ENCODE measurements at places on chromosomes 16 and 17.

DNA sequence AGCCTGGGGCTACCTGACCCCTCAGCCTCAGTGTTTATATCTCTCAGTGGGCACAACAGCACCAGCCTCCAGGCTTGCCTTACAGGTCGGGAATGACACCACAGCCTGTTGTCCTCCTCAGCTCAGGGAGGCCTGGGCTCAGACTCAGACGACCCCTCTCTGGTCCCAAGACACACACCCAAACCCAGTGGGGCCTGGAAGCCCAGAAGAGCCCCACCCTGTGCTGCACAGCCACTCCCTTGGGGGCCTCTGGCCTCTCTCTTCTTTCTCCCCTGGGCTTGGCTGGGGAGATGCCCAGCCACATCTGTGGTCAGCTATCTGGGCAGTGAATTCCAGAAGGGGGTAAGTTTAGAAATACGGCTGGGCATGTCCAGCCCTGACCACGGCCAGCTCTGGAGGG, 2.4 kb downstream of the NATD1 start:
- no peak for DNase-seq

- no peak for DNase-seq
These were observed 48.6 kb downstream of the FTO start for GRCh38 chr16:53752560-53752959.

- DNase-seq, result no peak
These were observed 235.1 kb downstream of the CEP112 start for GRCh38 chr17:65956814-65957213.

GRCh38 chr17:27354051-27354490, 60.2 kb downstream of the WSB1 start:
- no peak for DNase-seq

DNA sequence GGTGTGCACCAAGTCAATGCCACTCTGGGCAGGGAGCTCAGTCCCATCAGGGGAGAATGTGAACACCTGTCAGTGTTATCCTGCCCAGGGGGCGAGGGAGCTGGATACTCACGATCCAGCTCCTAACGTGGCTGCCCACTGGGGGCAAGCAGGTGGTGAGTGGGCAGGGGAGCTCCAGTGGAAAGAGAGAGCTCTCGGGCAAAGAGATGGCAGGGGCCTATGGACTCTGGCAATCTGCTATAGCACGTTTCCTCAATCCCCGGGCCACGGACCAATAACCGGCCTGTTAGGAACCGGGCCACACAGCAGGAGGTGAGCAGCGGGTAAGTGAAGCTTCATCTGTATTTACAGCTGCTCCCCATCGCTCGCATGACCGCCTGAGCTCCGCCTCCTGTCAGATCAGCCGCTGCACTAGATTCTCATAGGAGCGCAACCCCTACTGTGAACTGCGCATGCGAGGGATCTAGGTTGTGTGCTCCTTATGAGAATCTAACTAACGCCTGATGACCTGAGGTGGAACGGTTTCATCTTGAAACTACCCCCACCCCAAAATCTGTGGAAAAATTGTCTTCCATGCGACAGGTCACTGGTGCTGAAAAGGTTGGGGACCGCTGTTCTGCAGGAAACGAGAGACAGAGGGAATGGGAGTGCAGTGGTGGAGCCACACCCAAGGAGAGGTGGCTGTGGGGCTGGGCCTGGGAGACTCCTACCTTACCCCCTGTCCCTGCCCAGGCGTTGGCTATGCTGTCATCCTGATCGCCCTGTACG, 15.6 kb downstream of the SLC6A2 start:
- DNase-seq, result no peak

GRCh38 chr17:49362723-49363117, 670 bp upstream of the ZNF652 start:
- no peak for DNase-seq

DNA sequence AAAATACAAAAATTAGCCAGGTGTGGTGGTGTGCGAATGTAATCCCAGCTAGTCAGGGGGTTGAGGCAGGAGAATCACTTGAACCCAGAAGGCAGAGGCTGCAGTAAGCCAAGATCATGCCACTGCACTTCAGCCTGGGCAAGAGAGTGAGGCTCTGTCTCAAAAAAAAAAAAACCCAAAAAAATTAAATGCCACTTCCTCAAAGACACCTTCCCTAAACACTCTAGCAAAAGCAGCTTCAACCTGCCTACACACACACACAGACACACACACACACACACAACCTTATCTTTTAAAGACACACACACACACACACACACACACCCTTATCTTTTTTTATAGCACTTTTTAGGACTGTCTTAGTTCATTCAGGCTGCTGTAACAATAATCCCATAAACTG, 201.7 kb upstream of the PSMD7 start:
- DNase-seq, result no peak

DNA sequence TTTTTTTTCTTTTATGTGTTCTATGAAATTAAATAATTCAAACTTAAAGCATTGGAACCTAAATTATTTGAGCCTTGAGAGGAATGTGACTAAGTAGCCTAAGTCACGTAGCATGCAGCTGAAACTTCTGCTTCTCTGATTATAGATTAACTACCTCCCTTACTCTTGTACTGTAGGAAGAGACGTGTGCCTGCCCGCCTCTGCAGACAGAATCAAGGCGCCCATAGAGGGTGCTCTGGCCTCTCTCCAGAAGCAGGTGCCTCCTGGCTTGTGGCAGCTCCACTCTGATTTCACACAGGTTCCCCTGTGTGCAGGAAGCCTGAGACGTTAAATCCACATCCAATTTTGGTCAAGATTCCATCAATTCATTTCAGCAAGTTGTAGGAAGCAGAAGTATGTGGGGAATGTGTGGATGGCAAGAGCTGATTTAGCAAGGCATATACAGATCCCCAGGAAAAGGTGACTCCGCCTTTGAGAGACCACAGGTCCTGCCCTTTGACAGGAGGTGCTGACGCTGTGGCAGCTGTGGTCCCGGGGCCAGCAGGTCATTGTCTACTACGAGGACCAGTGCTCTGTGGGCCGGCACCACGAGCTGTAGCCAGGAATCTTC, 1418.8 kb downstream of the CDH11 start:
- no peak for DNase-seq

DNA sequence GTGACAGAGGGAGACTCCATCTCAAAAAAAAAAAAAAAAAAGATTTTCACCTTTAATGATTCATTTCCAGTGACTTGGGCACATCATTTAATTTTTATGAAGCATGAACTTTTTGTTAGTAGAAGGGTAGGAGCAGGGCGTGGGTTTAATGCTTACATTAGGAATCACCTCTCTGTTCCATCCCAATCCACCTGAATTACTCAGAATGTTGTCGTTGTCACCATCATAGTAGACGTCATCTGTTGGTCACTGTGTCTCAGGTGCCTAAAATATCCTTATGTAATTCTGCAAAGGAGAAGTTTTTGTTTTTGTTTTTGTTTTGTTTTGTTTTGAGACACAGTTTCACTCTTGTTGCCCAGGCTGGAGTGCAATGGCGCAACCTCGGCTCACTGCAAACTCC, 38.3 kb upstream of the TEKT3 start:
- DNase-seq, result no peak

DNA sequence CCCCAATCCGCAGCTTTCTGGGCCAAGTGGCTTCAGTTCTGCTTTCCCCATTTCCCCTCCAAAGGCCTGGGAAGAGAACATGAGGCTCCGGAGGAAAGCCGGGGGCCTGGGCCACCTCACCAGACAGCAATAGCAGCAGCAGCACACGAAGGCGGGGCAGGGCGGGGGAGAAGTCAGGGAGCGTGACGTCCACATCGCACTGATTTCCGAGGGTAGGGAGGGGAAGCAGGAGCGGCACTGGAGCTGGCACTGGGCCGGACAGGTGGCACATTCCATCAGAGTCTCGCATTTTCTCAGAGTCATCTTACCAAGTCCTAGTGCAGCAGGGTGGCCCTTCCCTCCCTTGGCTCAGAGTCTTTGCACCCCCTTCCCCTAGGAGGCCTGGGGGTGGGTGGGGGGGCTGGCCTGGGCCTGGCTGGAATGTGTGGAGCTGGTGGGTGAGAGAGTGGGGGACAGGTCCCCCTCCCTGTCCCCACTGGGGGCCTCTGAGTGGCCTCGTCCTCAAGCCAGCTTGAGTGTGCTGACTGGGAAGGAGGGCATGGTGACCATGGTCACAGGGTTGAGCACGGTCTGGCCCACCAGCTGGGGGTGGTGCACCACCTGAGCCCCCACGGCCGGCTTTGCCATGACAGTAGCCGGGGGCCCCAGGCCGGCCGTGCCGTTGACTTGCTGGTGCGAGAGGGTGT, 14.3 kb downstream of the MNT start:
- no peak for DNase-seq

DNA sequence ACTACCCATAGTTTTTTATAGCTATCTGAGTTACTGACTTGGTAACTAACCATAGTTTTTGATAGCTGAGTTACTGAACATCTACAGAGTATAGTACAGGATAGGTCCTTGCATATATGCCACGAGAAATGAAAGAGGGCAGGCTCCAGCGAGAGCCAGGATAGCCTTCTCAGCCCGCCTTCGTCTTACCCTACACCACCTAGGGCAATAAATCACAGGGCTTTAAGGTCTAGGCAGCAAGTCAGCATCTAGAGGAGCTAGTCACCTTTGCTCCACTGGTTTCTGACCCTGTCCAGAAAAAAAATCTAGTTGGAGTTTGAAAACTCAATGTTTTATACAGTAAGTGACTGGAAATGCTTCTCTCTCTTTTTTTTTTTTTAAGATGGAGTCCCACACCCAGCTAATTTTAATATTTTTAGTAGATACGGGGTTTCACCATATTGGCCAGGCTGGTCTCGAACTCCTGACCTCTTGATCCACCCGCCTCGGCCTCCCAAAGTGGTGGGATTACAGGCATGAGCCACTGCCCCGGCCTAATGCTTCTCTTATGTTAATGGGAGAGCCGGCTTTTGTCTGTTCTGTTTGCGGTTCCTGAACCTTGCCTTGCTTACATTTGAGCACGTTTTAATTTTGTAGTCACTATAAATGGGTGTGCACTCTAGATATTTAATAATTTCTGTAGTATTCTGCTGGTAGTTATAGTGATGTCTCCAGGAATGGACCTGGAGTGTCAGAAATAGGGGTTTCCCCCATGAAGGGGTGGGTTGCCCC, 2.8 kb downstream of the BFAR start:
- DNase-seq, result no peak

DNA sequence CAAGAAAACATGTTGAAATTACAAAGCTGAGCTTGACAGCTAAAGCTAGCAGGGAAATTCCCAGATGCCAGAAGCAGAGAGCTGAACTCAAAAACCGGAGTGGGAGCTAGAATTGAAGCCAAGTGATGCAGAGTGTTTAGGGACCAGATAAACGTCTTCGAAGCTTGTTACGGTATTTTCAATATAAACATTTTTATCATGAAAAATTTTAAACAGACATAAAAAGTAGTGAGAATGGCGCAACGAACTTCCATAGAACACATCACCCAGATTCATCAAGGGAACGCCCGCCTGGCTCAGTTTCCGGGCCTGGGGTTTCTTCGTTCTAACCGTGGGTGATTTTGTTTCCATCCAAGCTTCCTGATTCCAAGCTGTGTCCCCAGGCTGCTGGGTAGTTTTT, 18.1 kb downstream of the SPNS2 start:
- no peak for DNase-seq

DNA sequence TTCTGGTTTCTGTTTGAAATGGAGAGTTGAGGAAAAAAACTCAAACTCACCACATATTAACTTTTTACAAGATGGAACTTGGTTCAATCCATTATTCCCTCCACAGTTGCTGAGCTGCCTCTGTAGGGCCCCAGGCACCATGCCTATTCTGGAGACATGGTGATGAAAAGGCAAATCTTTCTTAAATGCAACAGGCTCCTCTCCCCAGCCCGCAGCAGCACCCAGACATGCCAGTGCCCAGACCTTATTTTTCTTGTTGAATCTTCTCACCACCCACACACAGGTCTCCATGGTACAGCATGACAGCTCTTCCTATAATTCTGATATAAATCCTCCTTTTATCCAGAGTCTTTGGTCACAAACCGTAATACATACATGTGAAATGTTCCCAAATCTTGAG, 7.6 kb downstream of the CYTH1 start:
- no peak for DNase-seq

DNA sequence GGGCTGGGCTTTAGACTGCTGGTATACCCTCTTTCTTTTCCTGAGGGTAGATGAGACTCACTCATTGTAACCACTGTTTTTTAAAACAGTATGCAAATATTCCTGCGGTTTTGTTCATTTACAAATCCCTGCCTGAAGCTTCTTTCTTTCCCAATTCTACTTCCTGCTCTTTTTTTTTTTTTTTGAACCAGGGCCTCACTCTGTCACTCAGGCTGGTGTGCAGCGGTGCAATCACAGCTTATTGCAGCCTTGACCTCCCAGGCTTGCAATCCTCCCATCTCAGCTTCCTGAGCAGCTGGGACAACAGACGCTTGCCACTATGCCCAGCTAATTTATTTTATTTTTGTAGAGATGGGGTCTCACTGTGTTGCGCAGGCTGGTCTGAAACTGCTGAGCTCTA, 8.0 kb upstream of the SULT1A1 start:
- DNase-seq, result no peak

Data from stimulated activated CD8-positive, alpha-beta memory T cell treated with anti-CD3 and anti-CD28 coated beads, Interleukin-7, amount 100 ng/mL, for 48 hours (primary cell).